ENCODE measurements at places on chromosomes 1 and 21.

DNA sequence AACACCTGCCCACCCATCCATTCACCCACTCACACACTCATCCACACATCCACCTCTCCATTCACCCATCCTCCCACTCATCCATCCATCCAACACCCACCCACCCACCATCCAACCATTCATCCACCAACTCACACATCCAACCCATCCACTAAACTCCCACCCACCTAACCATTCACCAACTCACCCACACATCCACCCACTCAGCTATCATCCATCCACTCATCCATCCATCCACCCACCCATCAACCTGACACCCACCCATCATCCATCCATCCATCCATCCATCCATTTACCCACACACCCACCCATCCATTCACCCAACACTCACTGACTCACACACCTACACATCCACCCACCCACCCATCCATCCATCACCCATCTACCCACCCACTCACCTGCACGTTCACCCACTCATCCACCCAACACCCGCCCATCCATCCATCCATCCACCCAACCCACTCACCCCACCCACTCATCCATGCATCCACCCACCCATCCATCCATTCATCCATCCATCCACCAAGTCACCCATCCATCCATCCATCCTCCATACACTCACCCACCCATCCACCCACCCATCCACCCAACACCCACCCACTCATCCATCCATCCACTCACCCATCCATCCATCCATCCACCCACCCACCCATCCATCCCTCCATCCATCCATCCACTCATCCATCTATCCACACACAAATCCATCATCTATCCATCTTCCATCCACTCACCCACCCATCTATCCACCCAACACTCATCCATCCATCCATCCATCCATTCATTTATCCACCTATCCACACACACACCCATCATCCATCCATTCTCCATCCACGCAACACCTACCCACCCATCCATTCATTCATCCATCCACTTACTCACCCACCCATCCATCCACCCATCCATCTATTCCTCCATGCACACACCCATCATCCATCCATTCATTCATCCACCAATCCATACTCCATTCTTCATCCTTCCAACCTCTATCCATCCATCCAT, 17.4 kb upstream of the PRDM16 start:
- DNase-seq, result no peak

GRCh38 chr21:27694667-27695066, 727.8 kb upstream of the ADAMTS5 start:
- DNase-seq, result peak; percentile 29

GRCh38 chr1:240572328-240572727, 39.6 kb downstream of the GREM2 start:
- DNase-seq, result no peak

DNA sequence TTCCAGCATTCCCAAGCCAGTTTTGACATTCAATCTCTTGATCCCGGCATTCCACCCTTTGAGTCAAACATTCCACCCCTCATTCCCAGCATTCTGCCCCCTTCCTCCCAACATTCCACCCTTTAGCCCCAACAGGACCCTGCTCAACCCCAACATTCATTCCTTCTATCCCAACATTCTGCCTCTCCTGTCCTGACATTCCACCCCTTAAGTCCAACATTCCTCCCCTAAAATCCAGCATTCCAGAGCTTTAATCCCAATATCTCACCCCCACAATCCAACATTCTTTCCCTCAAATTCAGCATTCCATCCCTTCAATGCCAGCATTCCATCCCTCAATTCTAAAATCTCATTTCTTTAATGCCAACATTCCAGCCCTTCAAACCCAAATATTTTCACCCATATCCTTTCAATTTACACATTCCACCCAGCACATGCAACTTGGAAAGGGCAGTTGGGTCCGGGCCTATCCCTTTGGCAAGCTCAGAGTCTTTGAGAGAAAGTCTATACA, 22.9 kb downstream of the DDX20 start:
- no peak for DNase-seq

- peak; percentile 36 for DNase-seq
These were observed 59.0 kb upstream of the EDEM3 start for GRCh38 chr1:184813528-184814089.

GRCh38 chr1:36349839-36350238, 26.4 kb upstream of the EVA1B start:
- peak; percentile 17 for DNase-seq

DNA sequence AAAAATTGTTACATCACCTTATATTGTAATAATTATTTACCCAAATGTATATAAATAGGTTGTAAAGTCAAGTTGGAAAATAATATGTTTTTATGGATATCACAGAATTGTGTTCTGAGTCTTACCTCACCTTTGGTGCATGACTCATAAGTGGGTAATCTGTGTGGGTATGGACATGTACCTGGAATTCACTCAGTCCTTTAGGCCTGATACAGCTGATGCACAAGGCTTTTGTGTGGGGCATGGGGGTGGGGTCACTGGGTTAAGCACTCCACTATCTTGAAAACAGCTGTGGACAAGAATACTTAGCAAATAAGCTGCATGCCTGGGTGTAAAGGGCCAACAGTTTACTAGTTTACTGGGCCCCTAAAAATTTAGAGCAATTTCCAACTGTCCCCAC, 34.4 kb downstream of the INKA2 start:
- DNase-seq, result no peak

DNA sequence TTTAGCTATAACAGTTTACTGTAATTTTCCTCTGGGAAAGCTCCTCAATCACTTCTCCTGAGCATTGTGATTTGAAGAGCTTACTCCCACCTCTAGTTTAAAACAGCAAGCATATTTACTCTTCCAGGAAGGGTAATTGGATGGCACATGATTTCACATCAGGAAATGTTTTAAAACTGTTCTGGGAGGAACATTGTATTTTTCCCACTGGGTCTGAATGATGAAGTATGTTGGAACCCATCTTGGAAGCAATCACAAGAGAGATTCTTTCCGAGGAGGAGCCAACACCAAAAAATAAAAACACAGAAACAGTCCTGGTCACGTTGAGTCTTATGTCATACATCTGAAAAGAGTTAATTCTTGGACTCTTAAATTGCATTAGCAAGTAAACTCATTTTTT, 17.3 kb downstream of the MAP10 start:
- DNase-seq, result no peak

DNA sequence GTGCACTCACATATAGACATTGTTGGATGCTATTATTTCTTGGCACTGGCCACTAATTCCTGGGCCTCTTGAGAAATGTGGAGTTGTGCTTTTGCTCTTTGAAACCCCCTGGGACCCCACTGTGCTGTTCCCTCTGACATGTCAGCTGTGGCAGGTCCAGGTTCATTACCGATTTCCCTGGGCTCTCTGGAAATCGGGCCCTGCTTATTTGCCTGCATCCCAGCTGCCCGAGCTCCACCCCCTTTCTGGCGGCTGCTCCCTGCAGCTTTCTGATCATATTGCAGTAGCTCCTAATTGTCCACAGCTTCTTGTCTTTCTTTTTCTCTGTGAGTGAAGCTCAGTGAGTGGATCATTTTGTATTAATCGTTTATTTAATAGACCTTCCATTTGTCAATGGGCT, 183.7 kb upstream of the FAM78B start:
- no peak for DNase-seq

- no peak for DNase-seq
These were observed 364.0 kb downstream of the OLFM3 start for GRCh38 chr1:101632548-101633272.

- no peak for DNase-seq
These were observed 37.0 kb upstream of the SAMSN1 start for GRCh38 chr21:14582934-14583628.

DNA sequence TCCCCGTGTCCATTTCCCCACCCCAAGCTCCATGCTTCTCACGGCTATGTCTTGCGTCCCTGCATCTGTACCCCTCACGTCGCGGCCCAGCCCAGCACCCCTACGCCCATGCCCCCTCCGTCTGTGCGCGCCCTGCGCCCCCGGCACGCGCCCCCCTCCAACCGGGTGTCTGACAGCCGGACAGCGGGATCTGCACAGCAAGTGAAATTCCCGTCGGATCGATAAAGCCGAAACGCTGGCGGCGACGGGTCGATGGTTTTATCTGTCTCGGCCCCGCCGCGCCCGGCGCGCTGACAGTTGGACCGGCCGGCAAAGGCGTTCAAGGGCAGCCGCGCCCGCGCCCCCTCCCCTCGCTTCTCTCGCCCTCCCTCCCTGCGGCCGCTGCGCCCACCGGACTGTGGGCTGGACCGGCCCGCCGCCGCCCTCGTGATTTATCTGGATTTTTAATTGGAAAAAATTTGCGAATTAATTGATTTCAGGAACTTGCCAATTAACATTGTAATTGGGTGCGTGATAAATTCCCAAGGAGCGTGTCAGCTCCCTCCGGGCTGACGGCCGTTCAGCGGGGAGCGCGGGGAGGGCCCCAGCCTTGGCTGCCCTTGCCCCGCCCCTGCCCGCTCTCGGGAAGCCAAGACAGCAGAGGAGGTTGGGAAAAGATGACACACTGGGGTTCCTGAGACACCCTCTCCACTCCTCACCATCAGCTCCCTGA, 57.1 kb downstream of the TMEM53 start:
- DNase-seq, result peak; percentile 41

DNA sequence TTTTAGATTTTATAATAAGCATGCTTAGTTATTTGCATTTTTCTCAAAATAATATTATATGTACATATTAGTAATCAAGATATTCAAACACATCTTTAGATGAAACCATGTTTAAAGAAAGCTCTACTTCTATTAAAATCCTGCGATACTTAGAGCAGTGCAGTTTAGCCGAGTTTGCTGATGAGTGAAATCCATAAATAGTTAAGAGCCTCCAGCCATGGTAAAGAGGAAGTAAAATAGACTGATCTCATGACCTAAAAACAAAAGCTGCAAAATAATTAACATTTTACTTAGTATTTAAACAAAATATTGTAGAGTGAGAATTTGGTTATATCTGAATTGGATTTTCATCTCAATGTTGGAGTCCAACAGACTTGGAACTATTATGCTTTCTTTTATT, 147.4 kb upstream of the NRIP1 start:
- DNase-seq, result no peak

GRCh38 chr1:92743221-92743620, 41.7 kb downstream of the EVI5 start:
- DNase-seq, result no peak

DNA sequence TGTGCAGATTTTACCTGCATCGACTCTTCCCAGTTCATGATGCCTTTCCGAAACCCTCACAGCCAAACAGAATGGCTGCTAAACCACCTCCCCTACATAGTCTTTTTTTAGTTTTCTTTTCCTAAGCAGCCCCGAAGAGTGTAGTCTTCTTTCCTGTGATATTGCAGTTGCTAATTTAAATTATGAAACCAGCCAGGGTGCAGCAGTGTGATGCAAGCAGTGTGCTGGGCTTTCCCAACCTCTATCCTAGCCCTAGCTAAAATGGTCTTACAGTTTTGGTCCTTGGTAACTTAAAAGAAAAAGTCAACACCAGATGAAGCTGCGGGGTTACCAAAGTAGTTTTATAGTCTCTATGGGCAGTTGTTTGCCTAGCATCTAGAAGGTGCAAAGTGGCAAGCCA, 82.0 kb upstream of the GCLM start:
- DNase-seq, result no peak

- DNase-seq, result no peak
These were observed 62.6 kb downstream of the MAP3K7CL start for GRCh38 chr21:29193072-29193471.

DNA sequence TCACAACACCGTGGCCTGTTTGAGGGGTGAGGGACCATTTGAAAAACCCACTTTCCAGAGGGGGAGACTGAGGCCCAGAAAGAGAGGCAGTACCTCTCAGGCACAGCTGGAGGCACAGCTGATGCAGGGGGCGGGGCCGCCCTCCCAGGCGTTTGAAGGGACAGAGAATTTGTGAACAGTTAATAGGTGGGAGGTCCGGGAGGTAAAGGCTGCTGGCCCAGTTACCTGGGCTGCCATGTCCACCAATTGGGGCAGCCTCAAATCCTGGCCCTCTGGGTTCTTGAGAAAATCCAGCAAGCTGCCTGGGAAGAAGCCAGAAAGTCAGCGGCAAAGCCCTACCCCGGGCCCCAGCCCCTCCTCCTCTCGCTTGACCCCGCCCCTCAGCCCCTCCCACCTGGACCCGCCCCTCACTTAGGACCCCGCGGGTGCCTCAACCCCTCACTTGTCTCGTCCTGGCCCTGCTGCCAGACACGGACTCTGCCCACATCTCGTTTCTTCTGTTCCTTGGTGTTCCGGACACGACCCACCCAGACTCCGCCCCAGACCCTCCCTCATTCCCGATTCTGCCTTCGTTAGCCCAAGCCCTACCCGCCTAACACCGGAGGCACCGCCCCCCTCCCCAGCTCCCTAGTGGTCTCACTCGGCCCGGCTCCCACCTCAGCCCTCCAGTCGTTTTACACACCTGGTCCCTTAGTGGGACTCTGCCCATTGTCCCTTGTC, 10.8 kb upstream of the AHDC1 start:
- no peak for DNase-seq

GRCh38 chr1:40067023-40067422, 26.5 kb downstream of the CAP1 start:
- DNase-seq, result no peak

DNA sequence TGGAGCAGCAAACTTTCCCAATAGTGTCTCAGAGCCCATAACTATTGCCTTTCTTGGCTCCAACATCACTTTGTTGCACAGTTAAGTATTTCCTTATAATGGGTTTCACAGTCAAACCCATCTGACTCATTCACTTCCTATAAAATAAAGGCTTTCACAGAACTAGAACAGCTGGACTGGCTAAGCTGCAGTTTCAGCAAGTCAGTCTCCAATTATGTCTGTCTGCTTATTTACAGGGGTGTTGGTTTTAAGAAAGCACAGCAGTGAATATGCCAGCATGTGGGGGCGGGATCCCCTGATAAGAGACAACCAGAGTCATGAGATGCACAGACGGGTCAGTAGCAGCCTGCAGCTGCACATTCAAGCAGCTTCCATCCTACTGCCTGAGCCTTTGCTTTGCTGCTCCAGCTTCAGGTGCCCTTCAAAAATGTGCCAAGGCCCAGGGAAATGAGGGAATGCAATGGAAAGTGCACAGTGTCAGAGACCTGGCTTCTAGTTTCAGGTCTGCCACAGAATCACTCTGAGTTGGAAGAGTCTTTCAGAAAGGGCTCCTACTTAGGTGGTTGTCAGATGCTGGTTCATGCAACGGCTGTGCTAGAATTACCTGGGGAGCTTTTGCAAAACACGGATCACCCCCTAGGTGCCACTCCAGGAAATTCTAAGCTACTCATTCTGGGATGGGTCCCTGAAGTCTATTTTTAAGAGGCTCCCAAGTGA, 24.8 kb downstream of the RNF19B start:
- peak; percentile 87 for DNase-seq

DNA sequence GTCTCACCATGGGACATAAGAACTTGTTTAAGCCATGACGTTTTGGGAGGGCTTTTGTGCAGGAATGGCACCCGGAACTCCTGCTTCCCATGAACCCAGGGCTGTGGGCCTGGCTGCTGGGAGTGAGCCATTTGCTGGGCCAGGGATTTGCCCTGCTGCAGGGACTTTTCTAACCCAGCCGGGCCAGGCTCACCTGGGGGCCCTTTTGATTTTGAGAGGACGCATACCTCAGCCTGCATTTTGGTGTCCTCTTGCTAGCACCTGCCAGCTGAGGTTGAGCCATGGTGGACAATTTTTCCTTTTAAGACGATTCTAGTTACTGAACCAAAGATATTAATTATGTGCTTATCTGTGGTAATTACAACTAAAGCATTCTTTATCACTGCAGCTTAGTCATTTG, 28.9 kb downstream of the GALNT2 start:
- no peak for DNase-seq
